Esophagus squamous epithelium (tissue), 5 donors: ENCODE measurements at places on chromosomes 7 and 10. TPM values are rescaled to one million over a fixed set of nuclear protein-coding genes. Genes with fewer than 3 reads are reported as not detected.

ASIC3 gene
- 0.95 TPM for total RNA-seq

GPR15LG gene
- total RNA-seq = 132 TPM

DNA sequence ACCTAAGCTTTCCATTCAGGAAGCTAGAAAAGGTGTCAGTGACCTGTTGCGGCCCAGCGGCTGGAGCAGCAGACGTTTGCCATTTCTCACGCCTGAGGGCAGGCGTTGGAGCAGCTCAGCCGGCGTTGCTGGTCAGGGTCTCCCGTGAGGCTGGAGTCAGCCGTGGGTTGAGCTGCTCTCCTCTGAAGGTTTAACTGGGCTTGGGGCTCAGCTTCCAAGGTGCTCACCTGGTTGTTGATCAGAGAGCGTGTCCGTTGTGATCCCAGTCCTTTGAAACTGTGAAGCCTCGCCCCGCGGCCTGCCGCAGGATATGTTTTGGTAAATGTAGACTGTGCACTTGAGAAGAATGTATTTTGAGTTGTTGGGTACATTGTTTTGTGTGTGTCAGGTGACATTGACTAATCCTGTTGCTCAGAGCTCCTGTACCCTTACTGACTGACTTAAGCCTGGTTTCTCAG lies 20.6 kb upstream of the PWWP2B start:
- no peak for DNase-seq

DNA sequence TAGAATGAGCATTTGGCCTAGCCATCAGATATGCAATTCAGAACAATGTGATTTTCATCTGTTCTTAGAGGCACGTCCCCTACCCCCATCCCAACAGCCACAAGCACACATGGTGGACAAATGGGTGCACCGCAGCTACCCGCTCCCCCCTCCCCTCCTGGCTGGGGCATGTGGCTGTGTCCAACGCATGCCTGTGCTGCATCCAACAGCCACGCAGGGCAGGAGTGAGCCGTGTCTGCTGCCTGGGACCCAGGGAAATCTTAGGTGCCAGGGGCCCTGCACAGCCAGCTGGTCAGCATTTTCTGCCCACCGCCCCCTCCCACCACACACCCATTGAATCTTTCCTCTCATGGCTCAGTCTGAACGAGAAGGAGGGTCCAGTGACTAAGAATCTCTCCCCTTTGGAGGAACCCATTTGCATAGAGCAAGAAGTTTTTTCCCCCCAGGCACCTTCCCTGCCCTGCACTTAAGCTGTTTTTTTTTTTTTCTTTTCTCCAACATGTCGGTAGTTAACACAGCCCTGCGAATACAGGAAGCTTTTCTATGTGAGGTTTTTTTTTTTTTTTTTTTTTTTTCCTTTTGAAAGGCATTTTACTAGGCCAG lies 138.9 kb downstream of the WDR11 start:
- no peak for DNase-seq

DNA sequence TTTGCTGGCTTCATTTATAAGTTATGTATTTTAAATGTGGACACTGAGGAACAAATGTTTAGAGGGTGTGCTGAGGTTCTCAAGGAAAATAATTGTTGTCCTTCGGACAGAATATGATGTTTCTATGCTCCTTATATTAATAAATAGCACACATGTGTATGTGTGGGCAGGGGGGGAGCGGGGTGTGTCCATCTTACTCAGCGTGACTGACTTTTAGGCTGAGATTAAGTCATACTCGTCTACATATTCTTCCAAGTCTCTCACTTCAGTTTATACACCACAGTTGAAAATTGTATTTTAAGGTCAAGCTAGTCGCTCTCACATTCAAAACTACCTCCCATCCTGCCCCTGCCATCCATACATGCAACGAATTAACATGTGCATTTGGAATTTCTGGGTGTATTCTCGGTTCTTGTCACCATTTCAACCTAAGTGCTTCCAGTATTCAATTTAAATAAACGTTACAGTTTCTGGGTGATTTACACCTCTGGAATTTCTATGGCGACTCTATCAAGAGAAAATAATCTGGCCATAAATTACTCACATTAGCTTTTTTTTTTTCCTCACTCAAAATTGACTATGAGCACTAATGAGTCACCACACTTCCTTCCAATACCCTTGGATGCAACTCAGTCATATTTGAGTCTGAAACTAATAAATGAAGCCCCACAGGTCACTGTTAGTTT lies 3.3 kb downstream of the PCDH15 start:
- no peak for DNase-seq
